ENCODE measurements at places on chromosomes 11 and 22. TPM values are rescaled to one million over a fixed set of nuclear protein-coding genes. Genes with fewer than 3 reads are reported as not detected.

Gene GNAZ
- total RNA-seq, result 5.7 TPM

Gene MS4A14
- 6.1 TPM for total RNA-seq

Gene SLC16A8
- 0.59 TPM for total RNA-seq

Gene LRP4
- total RNA-seq, result 8.6 TPM

Gene GPHA2
- not detected for total RNA-seq

Gene KRTAP5-9
- not detected for total RNA-seq

Gene SLN
- total RNA-seq, result not detected

Gene CACNA1I
- 0.05 TPM for total RNA-seq

Gene GAL
- total RNA-seq, result 1.1 TPM

Gene SUSD2
- 9.3 TPM for total RNA-seq

Gene SLC22A6
- total RNA-seq, result not detected

Gene HEPHL1
- 0.17 TPM for total RNA-seq

Gene CDON
- total RNA-seq, result 9.8 TPM

Gene APOA5
- total RNA-seq, result 0.87 TPM

Gene FSHB
- total RNA-seq, result not detected

Gene SNU13
- total RNA-seq, result 161 TPM

Gene GAB2
- total RNA-seq, result 12.8 TPM

Gene ADORA2A
- 2.1 TPM for total RNA-seq

Gene GSTT2B
- 16.2 TPM for total RNA-seq

Gene PGA3
- not detected for total RNA-seq

Gene GGT5
- total RNA-seq, result 19.2 TPM

Gene CCDC15
- 7.1 TPM for total RNA-seq

Gene TRIM51
- not detected for total RNA-seq

Gene NCF4
- 0.91 TPM for total RNA-seq

Gene PARVA
- total RNA-seq, result 38.4 TPM

Gene INCENP
- total RNA-seq, result 10.3 TPM

Gene MMP27
- not detected for total RNA-seq

Gene SYCE3
- 10.2 TPM for total RNA-seq
